ENCODE measurements at places on chromosomes 1 and 21.

DNA sequence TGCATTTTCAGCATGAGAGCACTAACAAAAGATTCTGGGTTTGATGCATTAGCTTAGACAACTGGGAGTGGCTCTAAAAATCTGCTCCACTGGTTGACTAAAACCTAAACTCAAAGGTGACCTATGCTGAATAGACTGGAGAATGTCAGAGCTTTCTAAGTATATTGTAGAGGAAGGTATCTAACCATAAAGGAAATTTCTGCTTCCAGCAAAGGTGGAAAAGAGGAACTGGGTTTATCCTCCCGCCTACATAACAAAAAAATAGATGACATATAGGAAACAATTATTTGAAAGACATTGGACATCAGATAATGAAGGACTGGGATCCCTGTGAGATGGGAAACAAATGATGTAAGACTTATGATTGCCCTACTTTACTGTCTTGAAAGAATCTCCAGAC lies 35.8 kb upstream of the CR2 start:
- no peak for DNase-seq

DNA sequence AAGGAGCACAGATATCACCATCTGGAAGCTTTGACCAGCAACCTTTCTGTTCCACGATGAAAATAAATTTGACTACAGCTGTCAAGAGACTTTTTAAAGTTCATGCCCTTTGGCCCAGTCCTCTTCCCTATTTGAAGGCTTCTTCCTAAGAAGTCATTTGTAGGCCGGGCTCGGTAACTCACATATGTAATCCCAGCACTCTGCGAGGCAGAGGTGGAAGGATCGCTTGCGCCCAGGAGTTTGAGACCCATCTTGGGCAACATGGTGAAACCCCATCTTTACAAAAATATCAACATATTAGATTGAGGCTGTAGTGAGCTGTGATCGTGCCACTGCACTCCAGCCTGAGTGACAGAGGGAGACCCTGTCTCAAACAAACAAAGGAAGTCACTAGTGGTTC lies 58.3 kb upstream of the IFFO2 start:
- no peak for DNase-seq

- DNase-seq, result no peak
These were observed 14.1 kb downstream of the KIF26B start for GRCh38 chr1:245168906-245169305.

DNA sequence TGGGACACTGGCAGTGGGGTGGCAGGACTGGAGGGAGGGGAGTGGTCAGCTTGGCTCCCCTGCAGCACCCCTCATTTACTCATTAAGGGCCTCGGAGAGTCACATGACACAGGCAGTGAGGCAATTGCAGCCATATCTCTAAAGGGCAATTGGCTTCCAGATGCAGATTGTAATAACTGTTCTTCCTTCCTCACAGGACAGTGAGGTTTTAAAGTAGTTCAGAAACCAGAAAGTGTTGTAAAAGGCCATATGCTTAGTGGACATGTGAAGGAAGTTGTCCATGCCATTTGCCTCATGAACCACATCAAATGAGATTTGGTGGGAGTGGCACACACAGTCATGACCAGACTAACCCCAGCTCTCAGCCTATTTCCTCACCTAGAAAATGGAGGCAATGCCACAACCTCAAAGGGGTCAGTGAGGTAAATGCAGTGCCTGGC lies 11.1 kb downstream of the MTX1 start:
- DNase-seq, result no peak

DNA sequence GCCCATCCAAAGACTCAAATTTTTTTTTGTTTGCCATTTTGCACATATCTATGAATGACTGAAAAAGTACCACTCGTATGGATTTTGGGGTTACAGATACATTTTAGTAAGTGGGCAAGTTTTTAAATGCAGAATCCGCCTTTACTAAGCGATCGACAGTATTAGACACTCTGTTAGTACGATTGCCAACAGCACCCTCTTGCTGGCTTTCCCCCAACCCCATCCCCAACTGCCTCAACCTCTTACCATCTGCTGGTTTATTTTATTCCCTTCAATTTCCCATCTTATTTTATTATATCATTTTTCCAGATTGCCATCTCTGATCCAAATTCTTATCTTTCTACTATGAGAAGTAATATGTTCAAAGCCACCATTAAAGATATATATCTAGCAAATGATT lies 244.8 kb downstream of the LRRIQ3 start:
- no peak for DNase-seq

GRCh38 chr1:94244816-94245215 lies 7.4 kb upstream of the ARHGAP29 start:
- DNase-seq, result no peak

DNA sequence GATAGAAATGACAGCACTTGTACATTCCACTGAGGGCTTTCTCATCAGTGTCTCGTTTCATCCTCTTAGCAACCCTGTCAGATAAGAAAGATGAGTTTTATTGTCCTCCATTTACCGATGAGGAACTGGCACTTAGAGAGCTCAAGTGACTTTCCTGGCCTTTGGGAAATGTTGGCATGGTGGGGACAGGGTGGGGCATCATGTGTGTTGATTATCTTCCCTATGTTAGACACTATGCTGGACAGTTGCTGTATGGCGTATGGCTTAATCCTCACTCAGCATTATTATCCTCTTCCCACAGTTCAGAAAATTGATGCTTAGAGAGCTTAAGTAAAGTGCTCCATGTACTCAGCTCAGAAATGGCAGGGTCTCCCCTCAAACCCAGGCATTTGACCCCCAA lies 163.2 kb downstream of the CAMTA1 start:
- no peak for DNase-seq

DNA sequence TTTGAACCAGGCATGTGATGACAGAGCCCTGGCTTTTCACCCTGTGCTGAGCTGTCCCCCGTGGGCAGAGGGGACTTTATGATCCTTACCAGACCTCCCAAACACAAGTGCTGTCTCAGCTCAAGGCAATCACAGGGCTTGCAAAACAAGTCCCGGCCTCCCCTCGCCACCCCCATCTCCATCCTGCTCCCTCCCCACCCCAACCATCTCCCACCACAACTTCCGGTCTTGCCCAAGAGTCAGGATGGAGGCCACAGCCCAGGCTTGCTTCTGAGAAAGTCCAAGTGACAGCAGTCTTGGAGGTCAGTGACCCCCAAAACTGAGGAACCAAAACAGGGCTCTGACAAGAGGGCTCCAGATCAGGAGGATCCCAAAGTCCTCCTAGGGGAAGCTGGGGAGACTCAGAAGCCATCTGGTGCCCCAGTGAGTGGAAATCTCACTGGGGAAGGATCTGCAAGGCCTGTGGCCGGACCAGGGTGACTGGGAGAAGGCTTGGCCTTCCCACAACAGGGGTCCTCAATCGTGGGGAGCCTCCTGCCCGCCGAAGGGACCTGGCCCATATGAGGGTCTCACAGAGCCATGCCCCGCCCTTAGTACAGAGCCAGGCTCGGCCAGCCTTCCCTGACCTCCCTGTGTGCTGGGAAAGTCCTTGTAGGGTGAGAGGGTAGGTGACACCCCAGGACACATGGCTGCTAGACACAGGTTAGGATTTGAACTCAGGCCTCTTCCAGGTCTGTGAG lies 4.5 kb upstream of the SDC3 start:
- no peak for DNase-seq

DNA sequence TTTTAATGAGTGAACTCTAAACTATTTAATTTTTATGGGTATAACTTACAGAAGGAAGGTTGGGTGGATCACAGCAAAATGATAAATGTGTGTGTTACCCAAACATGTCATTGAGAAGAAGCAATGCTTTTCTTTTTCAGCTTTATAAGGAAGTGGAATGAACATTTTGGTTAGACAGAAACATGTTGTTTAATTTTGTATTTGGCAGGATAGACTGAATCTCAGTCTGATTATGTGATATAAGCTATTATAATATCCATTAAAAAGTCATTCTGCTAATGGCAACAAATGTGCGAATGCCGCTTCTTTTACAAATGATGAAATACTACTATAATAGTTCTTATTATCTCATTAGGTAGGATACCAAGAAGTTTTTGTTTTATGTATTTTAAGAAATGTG lies 281.9 kb upstream of the ZRANB2 start:
- no peak for DNase-seq

GRCh38 chr1:214688891-214689290 lies 85.9 kb downstream of the CENPF start:
- DNase-seq, result no peak

DNA sequence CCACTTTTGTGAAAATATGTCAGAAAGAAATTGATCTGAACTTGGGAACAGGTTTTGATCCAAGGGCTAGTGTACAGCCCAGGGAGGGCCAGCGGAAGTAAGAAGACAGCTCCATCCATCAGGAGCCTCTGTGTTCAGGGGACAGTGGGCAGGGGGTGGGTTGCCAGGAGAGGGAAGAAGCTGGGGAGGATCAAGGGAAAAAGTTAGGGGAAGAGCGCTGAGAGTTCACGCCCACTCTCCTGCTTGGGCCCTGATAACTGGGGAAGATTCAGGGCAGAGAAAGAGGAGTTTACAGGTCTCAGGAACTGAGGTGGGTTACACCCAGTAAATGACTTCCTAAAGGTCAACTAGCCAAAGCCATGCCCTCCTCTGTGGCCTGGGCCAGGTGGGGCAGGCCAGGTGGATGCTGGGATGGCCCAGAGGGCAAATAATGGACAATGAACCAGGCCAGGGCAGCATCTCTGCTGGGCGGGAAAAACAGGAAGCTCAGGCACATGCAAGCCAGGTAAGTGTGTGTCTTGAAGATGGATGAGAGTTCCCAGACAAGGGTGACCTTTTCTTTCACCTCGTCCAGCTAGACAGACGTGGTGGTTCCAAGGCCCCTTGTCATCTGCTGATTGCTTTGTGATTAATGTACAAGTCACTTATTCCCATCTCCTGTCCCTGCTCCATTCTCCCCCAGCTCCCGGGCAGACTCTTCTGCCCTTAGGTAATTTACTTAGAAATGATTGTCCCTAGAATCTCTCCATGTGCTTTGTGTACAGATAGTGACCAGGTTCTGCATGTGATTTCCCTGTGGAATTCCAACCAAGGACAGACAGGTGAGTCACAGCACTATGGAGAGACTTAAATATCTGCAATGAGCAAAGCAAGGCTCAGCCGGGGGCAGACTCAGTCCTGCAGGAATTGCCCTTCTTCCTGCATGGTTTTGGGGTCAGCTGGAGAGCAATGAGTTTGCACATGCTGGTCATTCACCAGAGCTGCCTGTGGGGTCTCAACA lies 57.0 kb downstream of the MDM4 start:
- no peak for DNase-seq

GRCh38 chr1:66312271-66312990 lies 221.5 kb upstream of the SGIP1 start:
- no peak for DNase-seq

- no peak for DNase-seq
These were observed 18.5 kb downstream of the ETS2 start for GRCh38 chr21:38824124-38824822.

DNA sequence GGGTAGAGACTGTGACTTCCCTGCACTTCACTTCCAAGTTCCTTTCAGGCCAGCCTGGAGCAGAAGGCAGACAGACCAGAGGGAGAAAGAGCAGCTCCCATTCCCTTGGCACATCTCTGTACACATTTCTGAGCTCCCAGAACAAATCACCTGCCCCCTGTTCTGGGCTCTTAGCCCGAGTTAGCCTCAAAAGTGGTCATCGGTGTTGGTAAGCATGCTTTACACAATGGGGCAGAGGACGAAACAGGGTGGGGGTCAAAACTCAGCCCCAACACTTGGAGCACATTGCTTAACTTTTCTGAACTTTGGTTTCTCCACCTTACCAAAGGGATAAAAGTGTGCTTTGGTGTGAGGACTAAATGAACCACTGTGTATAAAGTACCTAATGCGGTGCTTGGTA lies 98.7 kb downstream of the DAB1 start:
- no peak for DNase-seq

DNA sequence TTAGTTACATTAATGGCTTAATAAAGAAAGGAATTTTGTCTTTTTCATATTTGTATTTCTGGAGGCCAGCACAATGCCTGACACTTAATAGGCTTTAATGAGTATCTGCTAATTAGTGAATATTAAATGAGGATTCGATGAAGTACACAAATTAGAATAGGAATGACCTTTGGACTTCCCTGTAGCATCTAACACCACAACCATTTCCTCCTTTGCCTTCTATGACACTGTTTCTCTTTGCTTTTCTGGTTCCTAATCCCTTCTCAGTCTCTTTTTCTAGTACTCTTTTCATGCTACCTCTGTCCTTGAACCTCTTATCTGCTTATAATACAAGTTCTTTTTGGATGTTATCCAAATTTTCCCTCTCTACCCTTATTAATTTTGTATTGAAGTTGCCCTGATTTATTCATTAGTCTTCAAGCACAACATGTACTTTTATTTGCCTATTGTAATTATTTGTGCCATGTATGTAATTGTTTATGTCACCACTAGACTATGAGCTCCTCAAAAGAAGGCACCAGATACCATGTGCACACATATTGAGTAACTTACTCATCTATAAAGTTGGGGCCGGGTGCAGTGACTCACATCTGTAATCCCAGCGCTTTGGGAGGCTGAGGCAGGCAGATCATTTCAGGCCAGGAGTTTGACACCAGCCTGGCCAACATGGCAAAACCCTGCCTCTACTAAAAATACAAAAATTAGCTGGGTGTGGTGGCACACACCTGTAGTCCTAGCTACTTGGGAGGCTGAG lies 23.8 kb downstream of the RPS27 start:
- DNase-seq, result no peak

DNA sequence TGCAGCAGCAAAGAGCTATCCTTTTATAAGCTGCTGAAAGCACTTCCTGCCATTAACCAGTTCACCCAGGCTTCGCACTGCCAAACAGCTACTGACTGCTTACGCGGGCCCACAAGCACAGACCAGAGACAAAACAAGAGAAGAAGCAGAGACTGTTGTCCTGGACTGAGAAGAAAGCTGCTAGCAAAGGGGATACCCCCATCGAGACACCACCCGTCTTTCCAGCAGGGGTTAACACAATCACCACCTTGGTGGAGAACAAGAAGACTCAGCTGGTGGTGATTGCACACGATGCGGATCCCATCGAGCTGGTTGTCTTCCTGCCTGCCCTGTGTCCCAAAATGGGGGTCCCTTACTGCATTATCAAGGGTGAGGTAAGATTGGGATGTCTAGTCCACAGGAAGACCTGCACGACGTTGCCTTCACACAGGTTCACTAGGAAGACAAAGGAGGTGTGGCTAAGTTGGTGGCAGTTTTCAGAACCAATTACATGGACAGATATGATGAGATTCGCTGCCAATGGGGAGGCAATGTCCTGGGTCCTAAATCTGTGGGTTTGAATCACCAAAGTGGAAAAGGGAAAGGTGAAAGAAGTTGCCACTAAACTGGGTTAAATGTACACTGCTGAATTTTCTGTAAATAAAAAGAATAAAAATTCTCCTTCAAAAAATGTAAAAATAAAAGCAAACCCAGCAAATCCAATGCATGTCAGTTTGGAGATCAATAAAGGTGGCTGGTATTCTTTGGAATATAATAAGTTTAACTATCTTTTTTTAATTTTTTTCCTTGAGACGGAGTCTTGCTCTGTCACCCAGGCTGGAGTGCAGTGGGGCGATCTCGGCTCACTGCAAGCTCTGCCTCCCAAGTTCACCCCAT lies 1.2 kb downstream of the FMO5 start:
- no peak for DNase-seq

GRCh38 chr1:39877231-39877778 lies 6.0 kb downstream of the TRIT1 start:
- no peak for DNase-seq

GRCh38 chr1:224565186-224565585 lies 50.9 kb upstream of the CNIH3 start:
- no peak for DNase-seq
